Gastrocnemius medialis (tissue), 4 donors: ENCODE measurements at places on chromosomes 1 and 21. TPM values are rescaled to one million over a fixed set of nuclear protein-coding genes. Genes with fewer than 3 reads are reported as not detected.

GRCh38 chr1:95558791-95559190 is 324.8 kb downstream of the RWDD3 start:
- H3K36me3 ChIP-seq = no peaks in the 10 kb centered on the region
- no peak for DNase-seq
- H3K4me3 ChIP-seq = no peak overlapping the region
- H3K4me1 ChIP-seq = no peaks in the 10 kb centered on the region
- no peak overlapping the region for H3K27ac ChIP-seq

- no peak for DNase-seq
- no peak overlapping the region for H3K4me3 ChIP-seq
- H3K27ac ChIP-seq = no peak overlapping the region
- no peaks in the 10 kb centered on the region for H3K4me1 ChIP-seq
Observed at GRCh38 chr21:41160036-41160435, 7.9 kb upstream of the BACE2 start.

DNA sequence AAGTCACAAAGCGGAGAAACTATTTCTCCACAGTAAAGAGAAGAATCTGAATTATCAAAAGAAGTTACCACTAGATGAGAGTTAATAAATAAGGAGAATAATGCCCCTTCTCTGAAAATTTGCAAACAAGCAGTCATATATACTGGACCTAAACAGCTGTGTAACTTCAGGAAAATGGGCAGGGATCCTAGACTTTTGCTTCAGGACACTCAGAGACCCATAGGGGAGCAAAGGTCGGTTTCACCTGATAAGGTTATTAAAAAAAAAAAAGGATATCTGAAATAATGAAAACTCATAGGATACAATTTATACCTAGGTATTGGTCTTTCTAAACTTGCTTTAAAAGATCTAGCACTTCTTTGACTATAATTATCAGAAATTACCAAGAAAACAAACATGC is 191.4 kb downstream of the KCNH1 start:
- DNase-seq = no peak
- H3K4me1 ChIP-seq = no peaks in the 10 kb centered on the region
- no peak overlapping the region for H3K4me3 ChIP-seq

DNA sequence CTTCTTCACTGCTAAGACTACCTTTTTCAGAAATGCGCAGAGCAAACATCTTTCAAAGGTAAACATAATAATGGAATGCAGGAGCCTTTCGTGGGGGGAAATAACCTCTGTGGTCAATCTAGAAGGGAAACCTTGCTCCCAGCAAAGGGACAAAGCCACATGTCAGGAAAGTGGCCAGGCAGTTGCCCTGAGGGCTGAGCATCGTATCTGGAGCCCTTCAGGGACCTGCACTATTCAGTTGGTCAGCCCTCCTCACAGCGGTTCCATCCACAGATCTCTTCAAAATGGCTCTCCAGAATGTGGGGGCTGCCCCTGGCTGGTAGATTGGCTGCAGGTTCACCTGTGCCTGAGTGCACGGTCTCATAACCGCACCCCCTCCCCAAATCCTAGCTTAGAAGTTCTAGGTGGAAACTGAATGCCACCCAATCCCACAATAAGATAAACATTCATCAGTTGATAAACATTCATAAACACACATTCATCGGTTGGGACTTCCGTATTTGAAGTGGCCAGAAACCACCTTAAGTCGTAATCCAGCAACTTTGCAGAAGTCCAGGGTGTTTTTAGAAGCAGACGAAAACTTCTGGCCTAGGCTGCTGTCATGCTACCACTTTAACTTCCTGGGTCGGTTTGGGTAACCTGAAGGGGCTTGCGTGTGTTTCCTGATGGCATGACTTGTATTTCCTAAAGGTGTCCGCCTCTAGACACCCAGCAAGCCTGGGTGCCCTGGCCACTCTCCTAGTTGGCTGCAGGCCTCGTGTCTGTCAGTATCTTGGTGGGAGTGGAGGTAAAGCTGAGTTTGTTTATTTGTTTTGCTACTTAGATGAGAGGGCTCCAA is 50.5 kb downstream of the RASSF5 start:
- no peaks in the 10 kb centered on the region for H3K36me3 ChIP-seq
- no peak for DNase-seq
- H3K27ac ChIP-seq = peak overlapping the region; percentile 70
- no peaks in the 10 kb centered on the region for H3K27me3 ChIP-seq
- H3K4me3 ChIP-seq = peak overlapping the region; percentile 91
- peaks cover 31% of the 10 kb centered on the region for H3K4me1 ChIP-seq

DNA sequence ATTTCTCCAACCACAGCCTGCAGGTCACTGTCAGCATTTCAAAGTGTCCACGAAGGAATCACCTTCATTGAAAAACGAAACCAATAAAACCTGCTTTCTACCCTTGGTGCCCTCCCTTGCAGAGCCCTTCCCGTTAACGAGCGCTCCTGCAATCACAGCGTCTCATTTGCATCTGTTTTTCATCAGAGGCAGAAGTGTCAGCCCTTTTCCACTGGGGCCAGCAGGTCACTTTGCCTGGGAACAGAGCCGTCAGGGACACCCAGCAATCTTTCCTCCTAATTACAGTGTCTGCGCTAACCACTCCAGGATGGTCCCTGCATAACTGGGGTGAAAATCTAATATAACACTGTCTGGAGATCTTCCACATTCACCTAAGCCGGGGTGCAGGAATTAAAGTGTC is 85.3 kb downstream of the PSMG1 start:
- H3K36me3 ChIP-seq = no peaks in the 10 kb centered on the region
- no peak for DNase-seq
- no peak overlapping the region for H3K27ac ChIP-seq
- H3K4me1 ChIP-seq = peaks cover 5% of the 10 kb centered on the region

- no peaks in the 10 kb centered on the region for H3K36me3 ChIP-seq
- no peaks in the 10 kb centered on the region for H3K27me3 ChIP-seq
- no peak for DNase-seq
Observed at GRCh38 chr1:27713139-27713725, 12.5 kb upstream of the FAM76A start.

GRCh38 chr1:26184883-26185282 is 5.5 kb upstream of the CATSPER4 start:
- no peak overlapping the region for H3K4me3 ChIP-seq
- H3K27ac ChIP-seq = peak overlapping the region; percentile 98
- H3K27me3 ChIP-seq = no peaks in the 10 kb centered on the region

DNA sequence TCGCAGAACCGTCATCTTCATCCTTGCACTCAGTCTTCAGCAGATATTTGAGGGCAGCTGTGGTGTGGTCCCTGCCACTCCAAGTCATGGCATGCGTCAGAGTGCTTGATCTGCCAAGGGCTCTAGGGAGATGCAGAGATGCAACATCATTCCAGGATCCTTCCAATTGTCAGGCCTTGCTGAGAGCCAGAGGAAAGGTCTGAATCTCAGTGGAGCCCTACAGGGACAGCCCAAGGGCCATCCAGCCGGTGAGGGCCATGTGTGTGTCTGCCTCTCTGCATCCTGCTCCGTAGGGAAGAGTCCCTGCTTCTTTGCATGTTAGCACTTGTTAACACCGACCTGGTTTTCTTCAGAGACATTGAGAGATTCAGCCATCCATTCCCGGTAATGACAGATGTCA is 17.6 kb downstream of the MAPKAPK2 start:
- no peak overlapping the region for H3K4me3 ChIP-seq
- peak overlapping the region; percentile 93 for H3K27ac ChIP-seq

- H3K4me1 ChIP-seq = no peaks in the 10 kb centered on the region
- H3K36me3 ChIP-seq = no peaks in the 10 kb centered on the region
- H3K27ac ChIP-seq = no peak overlapping the region
- no peaks in the 10 kb centered on the region for H3K27me3 ChIP-seq
- no peak for DNase-seq
- no peak overlapping the region for H3K4me3 ChIP-seq
Observed at GRCh38 chr1:113957984-113958383, 21.3 kb upstream of the OLFML3 start.

- no peak overlapping the region for H3K4me3 ChIP-seq
- H3K4me1 ChIP-seq = peaks cover 23% of the 10 kb centered on the region
- H3K27me3 ChIP-seq = no peaks in the 10 kb centered on the region
Observed at GRCh38 chr21:14886001-14886400, 178.8 kb downstream of the NRIP1 start.

The COL8A2 gene
- total RNA-seq = 0.61 TPM

The OR2T1 gene
- not detected for total RNA-seq

The GBP4 gene
- 5.6 TPM for total RNA-seq

The GPR37L1 gene
- 0.10 TPM for total RNA-seq
